NCI-H2081 treated with DMSO at 0.1 percent for 48 hours (cell line): ENCODE measurements at places on chromosomes 2 and 18.

DNA sequence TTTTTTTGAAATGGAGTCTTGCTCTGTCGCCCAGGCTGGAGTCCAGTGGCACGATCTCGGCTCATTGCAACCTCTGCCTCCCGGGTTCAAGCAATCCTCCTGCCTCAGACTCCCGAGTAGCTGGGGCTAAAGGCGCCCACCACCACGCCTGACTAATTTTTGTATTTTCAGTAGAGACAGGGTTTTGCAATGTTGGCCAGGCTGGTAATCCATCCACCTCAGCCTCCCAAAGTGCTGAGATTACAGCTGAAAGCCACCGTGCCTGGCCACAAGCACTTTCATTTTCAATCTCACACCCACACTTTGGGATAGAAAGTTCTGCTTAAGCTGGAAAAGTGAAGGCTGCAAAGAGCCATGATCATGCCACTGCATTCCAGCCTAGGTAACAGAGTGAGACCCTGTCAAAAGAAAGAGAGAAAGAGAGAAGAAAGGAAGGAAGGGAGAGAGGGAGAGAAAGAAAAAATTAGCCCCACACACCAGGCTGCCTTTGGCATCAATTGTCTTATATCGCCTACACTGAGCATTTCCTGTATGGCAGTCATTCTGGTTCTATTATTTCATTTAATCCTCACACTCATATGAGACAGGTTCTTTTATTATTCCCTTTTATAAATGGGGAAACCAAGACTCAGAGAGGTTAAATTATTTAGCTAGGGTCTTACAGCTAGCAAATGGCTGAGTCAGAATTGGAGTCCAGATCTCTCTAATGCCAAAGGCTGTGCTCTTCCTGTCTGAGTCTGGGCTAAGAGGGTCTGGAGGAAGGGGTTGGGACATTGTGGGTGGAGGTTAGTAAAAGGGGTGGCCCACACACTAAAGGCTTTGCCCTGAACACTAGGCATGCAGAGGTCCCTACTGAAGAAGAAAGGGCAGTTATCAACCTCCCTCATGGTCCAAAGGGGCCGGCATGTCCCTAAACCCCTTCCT lies 37.9 kb upstream of the PKDCC start:
- DNase-seq, result no peak

- DNase-seq, result no peak
Observed at GRCh38 chr2:196278491-196278911, 107.1 kb upstream of the STK17B start.

DNA sequence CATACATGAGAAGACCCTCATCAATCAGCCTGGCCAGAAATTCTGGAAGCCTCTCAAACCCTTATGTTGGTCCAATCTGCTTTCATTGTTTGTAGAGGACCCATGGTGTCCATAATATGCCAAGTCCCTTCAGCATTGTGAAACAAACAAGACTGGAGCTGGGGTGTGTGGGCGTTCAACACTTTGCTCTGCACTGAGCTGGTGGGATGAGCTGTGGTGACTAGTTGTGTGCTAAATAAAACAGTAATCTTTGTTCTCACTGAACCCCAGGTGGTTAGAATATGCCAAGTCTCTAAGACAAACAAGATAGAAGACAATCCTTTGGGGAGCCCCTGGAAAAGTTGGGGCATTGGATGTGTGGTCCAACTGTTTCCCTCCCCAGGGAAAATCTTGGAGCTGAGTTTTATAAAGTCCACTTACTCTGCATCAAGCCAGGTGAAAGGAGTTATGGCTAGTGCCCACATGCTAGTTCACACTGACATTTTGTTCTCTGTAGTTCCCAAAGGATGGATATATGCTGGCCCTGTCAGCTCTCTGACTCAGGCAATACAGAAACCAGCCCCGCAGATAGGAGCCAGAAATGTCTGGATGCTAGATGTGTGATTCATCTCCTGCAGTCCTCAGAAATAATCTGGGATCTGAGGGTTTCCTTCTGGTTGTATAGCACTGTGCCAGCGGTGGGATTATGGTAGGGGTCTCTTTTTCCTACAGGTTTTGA lies 260.2 kb downstream of the TMX3 start:
- no peak for DNase-seq

- no peak for DNase-seq
Observed at GRCh38 chr2:186917866-186918265, 68.9 kb upstream of the ZSWIM2 start.

DNA sequence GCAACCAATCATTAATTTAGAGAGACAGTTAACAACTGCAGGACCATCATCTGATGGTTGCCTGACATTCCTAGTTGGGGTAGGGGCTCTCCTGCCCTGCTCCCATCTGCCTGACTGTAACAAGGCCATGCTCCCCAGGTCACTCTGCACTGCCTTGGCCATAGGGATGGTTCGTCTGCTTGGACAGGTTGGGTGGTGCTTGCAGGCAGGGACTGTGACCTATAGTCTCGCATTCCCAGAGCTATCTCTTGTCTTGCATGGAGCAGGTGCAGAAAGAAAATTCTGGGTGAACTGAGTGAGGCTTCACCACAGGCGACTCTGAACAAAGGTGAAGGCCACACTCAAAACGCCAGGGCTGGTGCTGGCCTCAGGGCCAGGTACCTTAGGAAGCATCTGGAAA lies 64.7 kb downstream of the EMILIN2 start:
- no peak for DNase-seq

GRCh38 chr2:110837446-110838409 lies 105.4 kb downstream of the ACOXL start:
- DNase-seq, result no peak

DNA sequence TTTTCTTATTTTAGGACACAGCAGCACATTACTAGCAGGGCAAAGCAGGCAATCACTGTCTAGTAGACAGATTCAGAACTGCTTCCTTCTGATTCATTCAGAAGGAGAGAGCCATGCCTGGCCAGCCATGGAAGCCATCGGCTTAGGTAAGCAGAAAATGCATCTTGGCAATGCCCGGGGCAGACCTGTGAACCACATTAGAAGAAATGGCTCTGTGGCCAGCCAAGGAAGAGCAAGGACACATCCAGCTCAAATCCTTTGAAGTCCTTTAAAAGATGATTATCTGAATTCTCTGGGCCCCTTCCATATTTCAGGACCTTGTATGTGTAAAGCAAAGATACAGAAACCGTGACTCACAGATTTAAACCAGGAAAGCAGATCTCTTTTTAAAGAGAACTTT lies 227.4 kb downstream of the PID1 start:
- DNase-seq, result no peak

DNA sequence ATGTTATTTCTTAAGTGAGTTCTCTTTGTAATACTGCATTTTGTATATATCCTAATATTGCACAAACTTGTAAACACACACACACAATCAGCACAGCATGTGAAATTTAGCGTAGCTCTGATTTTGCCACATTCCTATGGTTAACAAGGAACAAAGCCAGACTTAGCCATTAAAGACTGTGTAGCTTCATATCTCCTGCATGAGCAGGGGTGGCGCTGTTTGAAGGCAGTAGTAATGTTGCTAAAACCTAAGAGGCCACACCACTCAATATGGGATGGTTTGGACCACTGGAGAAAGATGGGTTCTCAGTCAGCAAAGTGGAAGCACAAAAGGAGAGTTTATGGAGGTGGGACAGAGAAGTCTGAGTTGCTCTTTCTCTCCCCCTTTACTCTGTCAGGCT lies 61.1 kb upstream of the RND3 start:
- DNase-seq, result no peak

GRCh38 chr2:5026571-5027234 lies 665.5 kb upstream of the SOX11 start:
- no peak for DNase-seq

- DNase-seq, result no peak
Observed at GRCh38 chr2:54636415-54637139, 86.9 kb upstream of the EML6 start.

- no peak for DNase-seq
Observed at GRCh38 chr2:127674241-127675209, 805 bp downstream of the LIMS2 start.

- no peak for DNase-seq
Observed at GRCh38 chr2:173058673-173059072, 17.0 kb upstream of the MAP3K20 start.

DNA sequence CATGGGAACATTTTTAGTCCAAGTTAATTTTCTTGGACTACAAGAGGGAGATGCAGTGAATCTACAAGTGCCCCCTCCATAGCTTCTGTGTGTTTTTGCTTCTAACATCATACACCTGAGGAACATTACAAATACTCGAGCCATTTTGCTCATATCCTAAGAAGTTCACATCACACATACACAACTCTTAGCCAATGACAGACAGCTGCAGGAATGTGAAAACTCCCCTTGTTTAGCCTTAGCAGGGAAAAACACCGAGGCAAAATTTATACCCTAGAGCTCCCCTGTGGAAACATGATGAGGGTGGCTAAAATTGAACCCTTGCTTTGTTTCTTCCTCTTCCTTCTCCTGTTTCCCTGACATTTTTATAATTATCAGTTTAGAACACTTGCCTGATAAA lies 928.3 kb upstream of the NRXN1 start:
- no peak for DNase-seq

GRCh38 chr2:29426354-29426753 lies 311.1 kb downstream of the CLIP4 start:
- no peak for DNase-seq

GRCh38 chr2:12928197-12928774 lies 211.6 kb downstream of the TRIB2 start:
- no peak for DNase-seq

DNA sequence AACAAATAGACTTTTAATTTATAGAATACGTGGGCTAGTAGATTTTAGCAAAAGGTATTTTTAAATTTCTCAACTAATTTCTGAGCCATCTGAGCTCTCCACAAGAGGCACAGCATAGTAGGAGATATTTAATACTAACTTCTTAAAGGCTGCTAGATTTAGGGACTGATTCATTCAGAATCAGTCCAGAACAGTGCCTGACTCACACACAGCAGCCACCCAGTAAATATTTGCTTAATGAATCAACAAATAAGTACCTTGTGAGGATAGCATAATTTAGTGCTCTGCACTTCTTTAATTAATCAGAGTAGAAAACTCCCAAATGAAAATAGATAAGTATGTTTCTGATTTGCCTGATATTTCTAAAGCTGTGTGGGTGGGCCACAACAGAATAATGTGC lies 35.6 kb upstream of the SYT4 start:
- DNase-seq, result no peak

- DNase-seq, result no peak
Observed at GRCh38 chr2:158774681-158775080, 20.4 kb upstream of the DAPL1 start.

DNA sequence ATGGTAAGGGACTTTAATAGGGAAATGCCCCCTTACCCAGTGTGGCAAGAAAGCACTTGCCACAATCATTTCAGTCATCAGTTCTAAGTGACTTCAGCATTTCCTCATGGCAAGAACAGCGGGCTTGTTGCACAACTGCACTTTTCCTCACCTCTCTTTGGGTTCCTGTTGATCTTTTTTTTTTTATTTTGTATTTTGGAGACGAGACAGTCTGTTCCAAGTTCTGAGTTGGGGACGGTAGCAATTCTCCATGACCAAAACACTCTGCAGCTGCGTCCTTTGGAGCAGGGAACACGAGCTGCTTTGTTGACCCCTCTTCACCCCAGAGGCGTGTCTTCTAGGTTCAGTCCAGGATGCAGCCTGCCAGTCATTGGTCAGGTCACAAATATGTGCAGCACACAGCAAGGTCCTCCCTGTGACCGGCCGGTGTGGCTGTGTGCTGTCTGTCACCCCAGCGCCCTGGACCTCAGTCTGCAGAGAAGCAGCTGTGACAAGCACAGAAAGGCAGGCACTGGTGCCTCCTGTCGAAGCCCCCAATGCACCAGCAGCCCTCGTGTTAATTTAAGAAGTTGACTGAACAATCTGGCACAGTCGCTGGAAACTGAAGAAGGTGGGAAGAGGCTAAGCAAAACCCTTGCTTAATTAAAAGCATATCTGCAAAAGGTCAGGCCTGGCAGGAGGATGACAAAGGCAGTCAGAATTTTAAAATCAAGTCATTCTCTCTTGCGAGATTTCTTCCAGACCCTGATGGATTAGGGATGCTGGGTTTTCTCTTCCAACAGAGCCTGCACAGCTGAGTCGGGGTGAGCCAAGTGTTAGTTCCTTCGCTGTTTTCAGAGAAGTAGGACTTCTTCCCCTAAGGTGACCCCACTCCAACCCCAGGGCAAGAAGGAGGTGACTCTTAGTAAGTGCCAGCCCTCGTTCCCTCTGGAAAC lies 96.7 kb upstream of the COPS8 start:
- no peak for DNase-seq

DNA sequence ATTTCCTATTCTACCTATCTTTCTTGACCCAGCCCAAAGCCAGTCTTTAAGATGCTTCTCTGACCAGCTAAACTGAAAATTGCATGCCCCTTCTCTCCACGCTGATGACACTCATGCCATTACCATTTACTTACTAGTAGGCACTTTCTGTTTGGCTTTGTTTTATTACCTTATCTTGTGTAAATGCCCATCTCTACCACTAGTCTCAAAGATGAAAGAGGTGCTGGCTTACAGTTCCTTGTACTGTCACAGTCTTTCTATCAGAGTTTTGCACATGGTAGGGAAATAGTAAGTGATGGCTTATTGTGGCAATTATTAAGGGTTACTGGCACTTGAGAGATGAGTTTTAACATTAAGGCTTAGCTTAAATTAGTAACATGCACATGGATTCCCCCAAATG lies 352.1 kb downstream of the RBM43 start:
- DNase-seq, result no peak

DNA sequence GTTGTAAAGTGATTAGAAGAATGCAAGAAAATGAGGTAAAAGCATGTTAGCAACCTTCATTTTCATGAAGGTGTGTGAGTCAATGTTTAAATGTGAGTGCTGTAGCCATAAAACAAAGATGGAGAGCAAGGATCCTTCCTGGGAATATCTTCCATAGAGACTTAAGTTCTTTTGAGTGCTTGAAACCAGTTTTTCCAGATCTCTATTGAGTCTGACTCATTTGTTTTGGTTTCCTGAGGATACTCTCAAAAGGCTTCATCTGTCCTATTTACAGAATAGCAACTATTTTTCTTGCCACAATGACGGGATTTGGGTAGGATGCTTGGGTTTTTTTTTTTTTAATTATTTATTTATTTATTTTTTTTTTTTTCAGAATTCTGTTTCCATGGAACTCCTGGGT lies 45.9 kb upstream of the ASB1 start:
- no peak for DNase-seq

GRCh38 chr2:160736148-160737028 lies 242.8 kb upstream of the RBMS1 start:
- no peak for DNase-seq

DNA sequence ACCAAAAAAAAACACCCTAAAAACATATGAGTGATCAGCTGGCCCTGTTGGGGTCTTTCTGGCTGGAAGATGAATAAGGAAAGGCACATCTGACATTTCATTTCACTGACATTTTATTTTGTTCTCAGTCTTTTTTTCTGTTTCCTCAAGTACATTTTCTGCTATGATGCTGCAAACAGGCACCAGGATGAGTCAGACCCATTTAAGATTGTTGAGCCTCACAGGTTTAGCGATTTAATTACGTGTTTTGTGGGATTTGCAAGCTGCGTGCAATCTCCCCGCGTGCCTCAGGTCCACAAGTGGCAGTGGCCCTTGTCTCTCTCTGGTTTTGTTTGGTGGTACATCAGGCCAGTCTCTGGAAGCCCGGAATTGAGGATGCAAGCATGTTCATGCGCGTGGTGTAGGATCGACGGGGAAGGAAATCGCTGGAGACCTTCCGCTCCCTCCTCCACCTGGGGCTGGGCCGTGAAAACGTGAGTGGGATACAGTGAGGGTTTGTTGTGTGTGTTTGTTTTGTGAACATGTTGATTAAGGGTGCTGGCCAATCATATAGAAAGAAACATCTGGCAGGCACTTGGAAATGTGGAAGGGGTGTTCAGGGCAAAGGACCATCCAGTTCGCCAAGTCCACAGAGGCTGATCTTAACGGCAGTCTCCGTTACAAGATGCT lies 120.2 kb upstream of the ZNF516 start:
- DNase-seq, result no peak
